ENCODE measurements at places on chromosomes 16 and 17. TPM values are rescaled to one million over a fixed set of nuclear protein-coding genes. Genes with fewer than 3 reads are reported as not detected.

The CDR2L gene
- total RNA-seq = 26.5 TPM

GRCh38 chr16:11640987-11641817, 27.1 kb upstream of the SNN start:
- no peaks in the 10 kb centered on the region for H3K27me3 ChIP-seq
- no peak for DNase-seq
- peaks cover 20% of the 10 kb centered on the region for H3K4me1 ChIP-seq

DNA sequence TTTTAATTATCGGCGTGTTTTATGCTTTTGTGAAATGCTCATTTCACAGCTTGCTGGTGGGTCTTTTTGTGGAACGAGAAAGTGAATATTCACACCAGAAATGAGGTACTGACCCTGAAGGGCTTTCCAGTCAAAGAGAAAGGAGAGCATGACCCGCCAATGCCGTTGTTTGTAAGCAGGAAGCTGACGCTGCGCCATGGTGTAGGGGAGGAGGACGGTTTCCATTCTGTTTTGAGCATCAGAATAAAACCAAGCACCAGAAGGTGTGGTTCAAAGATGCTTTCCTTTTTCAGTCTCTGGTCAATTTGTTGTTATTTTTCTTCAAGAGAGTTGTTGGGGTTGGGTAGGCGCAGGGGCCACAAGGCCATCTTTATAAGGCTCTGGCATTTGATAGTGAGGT, 669.3 kb downstream of the WWOX start:
- no peak overlapping the region for H3K27ac ChIP-seq
- H3K36me3 ChIP-seq = no peaks in the 10 kb centered on the region
- no peaks in the 10 kb centered on the region for H3K27me3 ChIP-seq

DNA sequence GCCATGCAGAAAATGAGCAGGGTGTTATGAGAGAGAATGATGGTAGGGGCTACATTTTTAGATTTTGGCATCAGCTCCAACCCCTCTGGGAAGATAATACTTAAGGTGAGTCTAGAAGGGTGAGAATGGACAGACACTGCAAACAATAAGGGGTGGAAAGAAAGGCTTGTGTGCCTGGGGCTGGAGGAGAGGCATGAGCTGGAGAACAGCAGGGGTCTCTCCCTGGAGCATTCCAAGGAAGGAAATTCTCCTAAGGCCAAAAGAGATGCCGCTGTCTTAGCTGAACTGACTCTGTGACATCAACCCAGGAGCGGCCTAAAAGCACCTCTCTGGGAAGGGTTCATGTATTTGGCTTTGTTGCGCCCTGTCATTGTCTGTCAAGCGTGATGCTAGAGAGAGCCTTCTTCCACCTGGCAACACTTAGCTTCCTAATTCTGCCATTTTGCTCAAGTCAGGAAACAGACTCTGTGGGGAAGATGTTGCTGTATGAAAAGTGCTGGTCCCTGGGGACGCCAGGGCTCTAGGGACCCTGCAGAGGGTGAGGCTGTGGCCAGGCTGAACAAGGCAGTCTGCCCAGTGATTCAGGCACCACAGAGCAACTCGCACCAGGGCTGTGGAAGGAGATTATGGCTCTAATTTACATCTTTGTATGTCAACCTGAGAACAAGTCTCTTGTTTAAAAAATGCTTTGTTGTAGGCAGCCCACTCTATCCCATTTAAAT, 225.7 kb downstream of the CBLN1 start:
- H3K4me1 ChIP-seq = no peaks in the 10 kb centered on the region
- H3K36me3 ChIP-seq = no peaks in the 10 kb centered on the region
- H3K27me3 ChIP-seq = peaks cover 28% of the 10 kb centered on the region

- no peaks in the 10 kb centered on the region for H3K36me3 ChIP-seq
- no peaks in the 10 kb centered on the region for H3K4me1 ChIP-seq
- H3K27me3 ChIP-seq = peaks cover 20% of the 10 kb centered on the region
Measured at GRCh38 chr17:49162866-49163265, 30.3 kb downstream of the B4GALNT2 start.

- no peak overlapping the region for H3K4me3 ChIP-seq
- no peak overlapping the region for H3K27ac ChIP-seq
- peaks cover 5% of the 10 kb centered on the region for H3K27me3 ChIP-seq
- no peak for DNase-seq
Measured at GRCh38 chr17:6420173-6420641, 14.7 kb downstream of the AIPL1 start.

- H3K27me3 ChIP-seq = no peaks in the 10 kb centered on the region
- no peak for DNase-seq
- H3K36me3 ChIP-seq = no peaks in the 10 kb centered on the region
- peaks cover 35% of the 10 kb centered on the region for H3K4me1 ChIP-seq
- no peak overlapping the region for H3K27ac ChIP-seq
Measured at GRCh38 chr17:79982986-79983385, 52.7 kb downstream of the TBC1D16 start.

DNA sequence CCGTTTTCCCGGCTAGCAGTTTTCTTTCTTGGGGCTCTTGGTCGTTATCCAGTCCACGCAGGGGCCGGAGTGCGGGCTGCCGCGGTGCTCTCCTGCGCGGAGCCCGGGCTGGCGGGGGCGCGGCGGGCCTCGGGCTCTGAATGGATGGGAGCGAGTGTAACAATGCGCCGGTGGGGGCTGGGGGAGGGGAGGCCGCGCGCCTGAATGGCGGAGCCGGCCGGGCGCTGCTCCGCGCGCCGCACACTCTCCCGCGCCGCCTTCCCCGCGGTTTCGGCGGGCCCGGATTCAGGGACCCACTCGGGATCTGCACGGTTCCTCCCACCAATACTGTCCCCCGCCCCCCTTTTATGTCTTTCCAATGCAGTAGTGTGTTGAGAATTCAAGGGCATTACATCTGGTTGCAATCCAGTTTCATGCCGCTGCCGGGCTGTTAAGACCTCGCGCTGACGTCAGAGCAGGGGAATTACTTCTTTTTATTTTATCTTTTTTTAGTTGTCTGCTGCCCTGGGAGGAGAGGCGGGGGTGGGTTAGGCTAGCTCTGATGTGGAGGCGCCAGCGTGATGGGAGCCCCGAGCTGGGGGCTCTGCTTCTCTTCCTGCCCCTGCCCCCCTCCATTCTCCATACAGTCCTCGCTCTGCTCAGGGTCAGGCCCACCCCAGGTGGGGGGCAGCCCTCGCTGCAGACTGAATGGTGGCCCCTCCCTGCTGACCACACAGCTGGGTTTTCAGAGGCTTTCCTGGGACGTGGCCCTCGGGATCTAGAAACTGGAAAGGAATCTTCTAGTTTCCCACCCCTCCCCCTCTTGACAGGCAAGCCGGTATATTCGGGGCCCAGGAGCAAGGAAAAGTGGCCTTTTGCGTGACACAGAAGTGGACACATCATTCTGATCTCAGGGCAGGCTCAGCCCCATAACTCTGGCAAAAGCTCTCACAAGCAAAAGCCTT, 1.8 kb downstream of the RAI1 start:
- H3K4me1 ChIP-seq = peaks cover 49% of the 10 kb centered on the region
- no peak for DNase-seq
- H3K4me3 ChIP-seq = peak overlapping the region; percentile 75
- no peaks in the 10 kb centered on the region for H3K36me3 ChIP-seq
- no peaks in the 10 kb centered on the region for H3K27me3 ChIP-seq

The WSCD1 gene
- 0.15 TPM for total RNA-seq

DNA sequence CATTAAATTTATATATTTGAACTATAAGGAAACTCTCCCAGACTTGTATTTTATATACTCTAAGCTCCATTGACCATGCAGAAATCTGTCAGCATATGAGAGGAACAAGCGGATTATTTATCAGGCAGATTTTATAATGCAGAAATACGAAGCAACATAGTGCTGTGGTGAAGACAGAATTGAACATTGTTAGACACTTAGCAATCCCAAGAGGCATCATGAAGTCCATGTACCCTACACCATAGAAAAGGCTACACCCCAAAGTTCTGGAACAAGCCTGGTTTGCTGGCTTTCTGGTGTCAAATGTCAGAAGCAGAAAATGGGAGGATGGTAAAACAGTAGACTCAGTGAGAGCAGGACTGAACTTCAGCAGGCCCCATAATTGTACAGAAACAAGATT, 241.1 kb downstream of the PRKCA start:
- no peak overlapping the region for H3K4me3 ChIP-seq
- peaks cover 18% of the 10 kb centered on the region for H3K4me1 ChIP-seq
- no peak for DNase-seq
- no peaks in the 10 kb centered on the region for H3K27me3 ChIP-seq

- H3K4me3 ChIP-seq = no peak overlapping the region
- no peaks in the 10 kb centered on the region for H3K4me1 ChIP-seq
- H3K27ac ChIP-seq = no peak overlapping the region
- peaks cover 12% of the 10 kb centered on the region for H3K36me3 ChIP-seq
- DNase-seq = no peak
Measured at GRCh38 chr17:38361694-38362465, 10.2 kb downstream of the SOCS7 start.

GRCh38 chr16:19001788-19002187, 18.1 kb downstream of the TMC7 start:
- no peaks in the 10 kb centered on the region for H3K27me3 ChIP-seq
- H3K4me3 ChIP-seq = no peak overlapping the region
- no peak for DNase-seq
- H3K36me3 ChIP-seq = no peaks in the 10 kb centered on the region
- no peak overlapping the region for H3K27ac ChIP-seq

GRCh38 chr17:81682565-81683207, 911 bp downstream of the ARL16 start:
- peaks cover 23% of the 10 kb centered on the region for H3K4me1 ChIP-seq
- peak overlapping the region; percentile 86 for H3K4me3 ChIP-seq
- H3K27ac ChIP-seq = peak overlapping the region; percentile 92
- DNase-seq = no peak

The ATF7IP2 gene
- total RNA-seq = 7.4 TPM

DNA sequence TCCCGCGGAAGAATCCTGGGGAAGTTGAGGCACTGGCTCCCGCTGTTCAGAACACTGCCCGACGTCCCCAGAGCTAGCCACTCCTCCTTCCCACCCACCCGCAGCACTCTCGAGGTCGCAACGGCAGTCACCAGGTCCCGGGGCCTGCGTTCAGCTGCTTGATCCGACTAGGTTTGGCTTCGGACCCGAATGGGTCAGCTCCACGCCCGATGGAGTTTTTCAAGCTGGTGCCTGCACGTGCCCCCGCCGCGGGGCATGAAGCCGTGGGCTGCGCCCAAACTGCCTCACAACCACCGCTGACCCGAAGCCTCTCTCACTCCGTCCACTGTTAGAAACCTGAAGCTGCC, 12.4 kb upstream of the ODF4 start:
- H3K36me3 ChIP-seq = no peaks in the 10 kb centered on the region
- DNase-seq = no peak
- H3K27ac ChIP-seq = no peak overlapping the region
- no peaks in the 10 kb centered on the region for H3K27me3 ChIP-seq
- H3K4me3 ChIP-seq = no peak overlapping the region

DNA sequence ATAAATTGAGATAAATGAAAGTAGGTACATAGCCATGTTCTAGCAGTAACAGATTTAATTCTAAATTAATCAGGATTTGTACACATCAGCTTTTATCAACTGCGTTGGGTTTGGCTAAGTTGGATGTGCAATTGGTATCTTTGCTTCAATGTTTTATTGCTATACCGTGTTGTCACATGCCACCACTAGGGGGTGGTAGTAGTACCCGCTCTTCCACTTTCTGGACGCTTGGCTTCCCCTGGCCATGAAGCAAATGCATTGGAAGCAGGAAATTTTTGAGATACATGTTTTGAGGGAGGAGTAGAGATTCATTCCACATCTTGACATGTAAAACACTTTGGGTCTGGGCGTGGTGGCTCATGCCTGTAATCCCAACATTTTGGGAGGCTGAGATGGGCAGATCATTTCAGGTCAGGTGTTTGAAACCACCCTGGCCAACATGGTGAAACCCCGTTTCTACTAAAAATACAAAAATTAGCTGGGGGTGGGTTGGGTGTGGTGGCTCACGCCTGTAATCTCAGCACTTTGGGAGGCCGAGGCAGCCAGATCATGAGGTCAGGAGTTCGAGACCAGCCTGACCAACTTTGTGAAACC, 58.6 kb downstream of the EMP2 start:
- H3K4me3 ChIP-seq = no peak overlapping the region
- H3K36me3 ChIP-seq = no peaks in the 10 kb centered on the region
- peak; percentile 42 for DNase-seq
- no peaks in the 10 kb centered on the region for H3K4me1 ChIP-seq
- no peaks in the 10 kb centered on the region for H3K27me3 ChIP-seq

The KREMEN2 gene
- 14.1 TPM for total RNA-seq

The KRTAP9-8 gene
- total RNA-seq = not detected

The SLC12A3 gene
- not detected for total RNA-seq

GRCh38 chr16:10552281-10552680, 28.1 kb downstream of the EMP2 start:
- H3K27me3 ChIP-seq = no peaks in the 10 kb centered on the region
- no peak overlapping the region for H3K27ac ChIP-seq
- H3K4me1 ChIP-seq = no peaks in the 10 kb centered on the region
- H3K36me3 ChIP-seq = no peaks in the 10 kb centered on the region

GRCh38 chr17:74900208-74900607, 6.8 kb upstream of the FADS6 start:
- H3K27me3 ChIP-seq = peaks cover 6% of the 10 kb centered on the region
- H3K4me1 ChIP-seq = peaks cover 19% of the 10 kb centered on the region
- H3K36me3 ChIP-seq = no peaks in the 10 kb centered on the region
- no peak overlapping the region for H3K27ac ChIP-seq
- H3K4me3 ChIP-seq = no peak overlapping the region

The ABCA6 gene
- total RNA-seq = 0.44 TPM

The ENO3 gene
- total RNA-seq = 24.6 TPM

The KRT39 gene
- total RNA-seq = not detected

DNA sequence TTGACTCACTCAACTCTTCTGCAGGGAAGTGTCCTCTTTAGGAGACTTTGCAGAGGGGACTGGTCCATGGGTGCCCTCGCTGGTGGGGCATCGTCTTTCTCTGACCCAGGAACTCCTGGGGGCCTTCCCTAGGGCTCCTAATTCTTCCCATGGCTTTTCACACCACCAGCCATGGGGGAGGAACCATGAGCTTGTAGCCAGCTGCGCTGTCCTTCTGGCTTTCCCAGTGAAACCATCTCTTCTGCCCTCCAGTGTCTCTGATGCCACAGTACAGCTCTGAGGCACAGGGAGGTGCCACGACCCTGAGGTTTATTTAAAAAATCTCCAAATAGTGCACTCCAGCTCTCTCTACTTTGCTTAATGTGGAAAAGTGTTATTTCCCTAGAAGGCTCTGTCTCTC, 78.6 kb downstream of the SDR42E1 start:
- DNase-seq = no peak
- no peaks in the 10 kb centered on the region for H3K36me3 ChIP-seq
- no peak overlapping the region for H3K4me3 ChIP-seq
- no peaks in the 10 kb centered on the region for H3K27me3 ChIP-seq

- H3K27ac ChIP-seq = no peak overlapping the region
- no peaks in the 10 kb centered on the region for H3K36me3 ChIP-seq
- H3K27me3 ChIP-seq = no peaks in the 10 kb centered on the region
- no peak for DNase-seq
- H3K4me3 ChIP-seq = no peak overlapping the region
Measured at GRCh38 chr17:3704931-3705717, 9.2 kb upstream of the P2RX5 start.

The MYH13 gene
- total RNA-seq = not detected

The CNTNAP4 gene
- not detected for total RNA-seq

The FAM171A2 gene
- total RNA-seq = 18.0 TPM

The ESRP2 gene
- total RNA-seq = 42.5 TPM
